ENCODE measurements at places on chromosomes 11 and 22.
A peak's percentile ranks its signal among the peaks of the same experiment; 100 is the strongest.

DNA sequence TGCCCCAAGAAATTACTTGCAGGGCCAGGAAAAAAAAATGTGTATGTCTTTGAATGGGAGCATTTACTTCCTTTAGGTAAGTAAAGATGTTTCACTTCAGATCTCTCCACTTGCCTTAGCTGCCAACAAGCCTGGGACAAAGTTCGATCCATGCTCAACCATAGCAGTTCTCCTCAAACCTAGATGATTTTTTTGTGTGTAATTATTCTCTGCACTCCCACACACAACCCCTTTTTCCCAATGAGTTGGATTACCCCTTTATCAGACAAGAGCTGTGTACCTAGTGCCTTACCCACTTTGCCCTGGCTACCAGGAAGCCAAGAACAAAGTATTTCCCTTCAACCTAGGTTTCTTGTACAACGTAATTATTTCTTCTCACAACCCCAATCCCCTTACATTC lies 35.6 kb downstream of the TPBGL start:
- no peak for DNase-seq

GRCh38 chr11:111788051-111788450 lies 21.9 kb upstream of the PPP2R1B start:
- DNase-seq: no peak

DNA sequence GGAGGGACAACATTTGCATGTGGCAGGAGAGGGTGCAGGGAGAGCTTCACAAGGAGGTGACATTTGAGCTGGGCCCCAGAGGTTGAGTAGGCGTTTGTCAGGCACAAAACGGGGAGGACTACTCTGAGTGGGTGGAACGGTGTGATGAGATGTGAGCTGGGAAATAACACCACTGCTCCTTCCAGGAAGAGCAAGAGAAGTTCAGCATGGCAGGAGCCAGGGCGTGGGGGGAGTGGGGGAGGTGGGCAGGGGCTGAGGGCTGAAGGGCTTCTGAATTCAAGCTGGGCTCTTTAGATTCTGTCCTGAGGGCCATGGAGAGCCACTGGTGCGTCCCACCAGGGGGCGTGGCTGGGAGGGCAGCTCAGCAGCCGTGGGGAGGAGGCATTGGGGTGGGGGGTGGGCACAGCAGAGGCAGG lies 54.2 kb downstream of the OTOG start:
- DNase-seq: no peak

- no peak for DNase-seq
Measured at GRCh38 chr11:61507012-61507768, 1.4 kb upstream of the LRRC10B start.

GRCh38 chr11:86606836-86607481 lies 65.5 kb downstream of the ME3 start:
- DNase-seq: no peak

GRCh38 chr11:124751741-124752470 lies at the start of gene VSIG2:
VSIG2 (minus strand) TSS chr11:124752255; CDS start chr11:124752137, 118 bp downstream.
- no peak for DNase-seq

DNA sequence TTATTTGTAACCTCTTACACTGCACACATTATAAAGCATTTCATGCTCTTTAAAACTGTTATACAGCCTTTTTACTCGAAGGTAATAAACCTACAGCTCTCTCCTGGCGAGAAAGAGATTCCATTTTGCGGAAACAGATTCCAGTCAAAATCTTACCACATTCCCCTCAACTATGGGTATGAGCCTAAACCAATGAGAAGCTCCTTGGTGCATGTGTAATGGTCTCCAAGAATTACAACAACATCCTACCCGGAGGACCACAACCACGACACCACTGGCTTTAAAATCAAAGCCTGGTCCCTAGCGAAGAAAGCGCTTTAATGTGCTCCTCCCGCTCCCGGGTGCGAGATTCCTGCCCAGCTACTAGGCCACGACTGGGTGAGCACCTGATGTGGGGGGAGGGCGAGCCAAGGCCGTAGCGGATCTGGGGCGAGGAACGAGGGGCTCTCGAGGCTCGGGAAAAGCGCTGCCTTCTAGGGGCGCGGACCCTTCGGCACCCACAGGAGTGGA lies 821 bp downstream of the CELF1 start:
- no peak for DNase-seq

- DNase-seq: no peak
Measured at GRCh38 chr11:31809541-31809856, 1.6 kb downstream of the PAX6 start.

GRCh38 chr22:26756675-26757293 lies 99.4 kb downstream of the MIAT start:
- DNase-seq: peak; percentile 33

DNA sequence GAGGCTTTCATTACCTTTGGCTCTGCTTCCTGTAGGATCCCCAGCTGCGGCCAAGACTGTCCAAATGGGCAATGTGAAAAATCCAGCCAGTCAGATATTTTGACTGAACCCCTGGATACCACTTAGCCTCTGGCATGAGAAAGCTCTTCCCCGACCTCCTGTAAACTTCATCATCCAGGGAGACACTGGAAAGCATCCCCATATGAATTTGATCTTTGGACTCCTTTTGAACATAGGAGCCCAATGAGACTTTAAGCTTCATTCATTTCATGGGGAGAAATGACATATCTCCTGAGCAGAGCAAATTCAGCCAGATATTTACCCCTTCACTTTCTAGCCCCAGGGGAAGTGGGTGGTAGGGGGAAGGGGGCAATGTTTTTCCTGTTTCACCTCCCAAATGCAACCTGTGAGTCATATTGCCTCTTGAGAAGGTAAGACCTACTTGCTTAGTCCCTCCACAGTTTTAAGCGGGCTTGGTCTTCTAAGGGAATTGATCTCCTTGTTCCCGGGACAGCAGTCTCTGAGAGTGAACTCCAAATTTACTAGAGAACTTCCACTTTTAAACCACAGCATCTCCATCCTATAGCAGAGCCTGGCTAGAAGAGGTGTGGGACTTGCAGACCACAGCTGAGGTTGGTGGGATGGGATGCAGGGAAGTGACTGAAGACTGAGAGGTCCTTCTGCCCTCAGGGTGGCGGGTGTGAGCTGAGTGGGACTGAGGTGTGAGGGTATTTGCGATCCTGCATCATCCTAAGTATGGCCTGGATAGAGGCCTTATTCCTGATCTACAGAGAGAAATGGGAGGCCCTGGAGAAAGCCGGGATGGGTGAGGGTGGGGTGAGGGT lies 20.3 kb upstream of the POU2AF1 start:
- no peak for DNase-seq

DNA sequence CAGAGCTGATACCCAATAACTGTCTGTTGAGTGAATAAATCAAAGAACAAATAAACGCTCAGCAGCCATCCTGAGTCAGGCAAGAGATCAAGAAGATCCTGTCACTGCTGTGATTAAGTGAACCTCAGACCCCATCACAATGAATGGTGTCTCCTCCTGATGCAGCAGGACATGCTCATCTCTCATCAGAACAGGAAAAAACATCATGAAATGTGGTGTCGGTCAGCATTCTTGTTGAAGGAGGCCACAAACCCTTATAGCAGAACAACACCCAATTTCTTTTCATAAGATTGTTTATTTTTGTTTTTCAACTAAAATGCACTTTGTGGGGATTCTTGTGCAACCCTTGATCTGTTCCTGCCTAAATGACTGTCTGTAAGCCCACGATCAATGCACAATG lies 60.3 kb downstream of the SYTL2 start:
- DNase-seq: no peak

DNA sequence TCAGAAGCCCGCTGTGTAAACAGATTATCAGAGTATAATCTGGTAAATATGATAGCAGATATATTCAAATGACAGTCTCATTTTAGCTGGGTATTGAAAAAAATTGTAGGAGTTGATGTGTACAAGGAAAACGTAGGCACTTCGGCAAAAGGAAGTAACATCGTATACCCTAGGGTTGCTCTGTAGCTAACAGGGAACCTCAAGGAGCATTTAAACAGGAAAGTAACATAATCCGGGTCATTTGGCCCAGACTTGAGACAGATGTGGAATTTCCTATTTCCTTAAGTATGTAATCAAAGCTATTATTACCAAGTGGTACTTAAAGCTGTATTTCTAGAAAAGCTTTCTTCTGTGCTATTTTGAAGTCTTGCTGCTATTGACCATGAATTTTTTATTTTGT lies 215.6 kb downstream of the DDX10 start:
- no peak for DNase-seq

- DNase-seq: no peak
Measured at GRCh38 chr22:38305471-38306448, 11.5 kb downstream of the CSNK1E start.

DNA sequence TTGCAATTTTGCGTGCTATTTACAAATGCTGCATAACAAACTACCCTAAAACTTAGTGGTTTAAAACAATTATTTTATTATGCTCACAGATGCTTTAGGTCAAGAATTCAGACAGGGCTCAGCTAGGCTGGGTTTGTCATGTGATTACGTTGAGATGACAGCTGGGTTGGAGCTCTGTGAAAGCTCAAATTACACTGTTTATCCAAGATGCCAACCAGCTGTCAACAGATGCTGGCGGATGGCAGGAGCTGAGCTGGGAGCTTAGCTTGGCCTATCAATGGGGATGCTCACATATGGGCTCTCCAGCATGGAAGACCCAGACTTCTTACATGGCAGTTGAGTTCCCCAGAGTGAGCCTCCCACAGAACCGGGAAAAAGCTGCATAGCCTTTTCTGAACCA lies 62.7 kb downstream of the STK33 start:
- DNase-seq: no peak

- no peak for DNase-seq
Measured at GRCh38 chr22:47165338-47166032, 403.0 kb downstream of the TBC1D22A start.

GRCh38 chr22:24826710-24827285 lies 20.8 kb downstream of the SGSM1 start:
- DNase-seq: no peak

DNA sequence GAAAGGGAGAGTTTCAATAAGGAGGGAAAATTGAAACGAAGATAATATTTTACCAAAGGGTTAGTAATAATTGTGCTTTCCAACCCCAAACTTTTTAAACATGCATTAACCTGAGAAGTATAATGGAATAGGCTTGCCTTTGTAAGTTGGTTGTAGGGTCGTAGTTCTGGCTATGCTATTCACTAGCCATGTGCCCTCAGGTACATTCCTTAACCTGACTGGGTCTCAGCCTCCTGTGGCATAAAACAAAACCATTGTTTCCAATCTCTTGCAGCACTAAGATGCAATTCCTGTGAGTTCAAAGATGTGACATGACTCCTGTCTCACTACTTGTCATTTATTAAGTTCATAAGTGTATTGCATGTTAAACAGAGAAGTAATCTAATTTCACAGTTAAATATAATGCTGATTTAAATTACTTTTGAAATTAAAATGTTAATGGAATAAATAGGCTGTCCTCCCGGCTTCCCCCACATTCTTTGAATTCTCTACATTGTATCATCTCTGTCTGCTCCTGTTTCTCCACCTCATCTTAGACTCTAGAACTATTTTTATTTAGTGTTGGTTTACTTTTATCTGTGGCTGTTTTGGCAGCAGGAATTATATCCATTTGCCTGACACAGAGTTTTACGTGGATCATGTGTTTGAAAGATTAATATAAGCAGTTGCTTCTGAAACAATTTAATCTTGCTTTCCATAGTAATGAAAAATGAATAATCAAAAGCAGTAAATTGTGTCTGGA lies 216.3 kb downstream of the FAT3 start:
- no peak for DNase-seq

DNA sequence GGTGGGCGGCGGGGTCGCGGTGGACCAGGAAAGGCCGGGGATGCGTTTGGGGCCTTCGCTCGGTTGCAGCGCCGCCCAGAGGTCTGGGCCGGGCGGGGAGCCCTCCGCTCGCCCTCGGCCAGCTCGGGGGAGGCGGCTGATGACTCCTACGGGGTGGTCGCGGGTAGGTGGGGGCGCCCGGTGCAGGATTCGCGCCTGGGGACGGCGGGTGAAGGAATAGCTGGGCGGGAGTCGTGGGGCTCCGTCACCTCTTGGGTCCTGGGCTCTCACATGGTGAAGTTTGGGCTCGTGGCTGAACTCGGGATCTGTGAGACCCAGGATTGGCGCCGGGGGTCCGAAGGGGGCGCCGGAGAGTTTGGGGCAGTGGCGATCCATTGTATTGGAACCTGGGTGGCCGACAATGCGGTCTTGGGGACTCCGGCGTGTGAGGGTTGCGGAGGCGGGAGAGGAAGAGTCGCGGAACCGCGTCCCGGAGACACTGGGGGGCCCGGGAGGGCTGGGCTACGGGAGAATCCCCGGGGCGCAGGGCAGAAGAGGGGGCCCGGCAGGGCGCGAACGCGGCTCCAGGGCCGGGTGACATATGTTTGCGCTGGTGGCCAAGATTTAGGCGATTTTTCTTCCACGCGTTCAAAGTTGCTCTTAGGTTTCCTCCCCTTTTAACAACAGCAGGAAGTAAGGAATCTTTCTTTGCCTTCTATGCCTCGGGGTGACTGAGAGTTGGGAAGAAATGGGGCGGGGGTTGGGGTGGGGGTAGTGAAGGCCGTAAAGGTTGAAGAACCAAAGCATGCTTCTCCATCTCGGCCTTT lies 935 bp downstream of the QSER1 start:
- DNase-seq: peak; percentile 32

DNA sequence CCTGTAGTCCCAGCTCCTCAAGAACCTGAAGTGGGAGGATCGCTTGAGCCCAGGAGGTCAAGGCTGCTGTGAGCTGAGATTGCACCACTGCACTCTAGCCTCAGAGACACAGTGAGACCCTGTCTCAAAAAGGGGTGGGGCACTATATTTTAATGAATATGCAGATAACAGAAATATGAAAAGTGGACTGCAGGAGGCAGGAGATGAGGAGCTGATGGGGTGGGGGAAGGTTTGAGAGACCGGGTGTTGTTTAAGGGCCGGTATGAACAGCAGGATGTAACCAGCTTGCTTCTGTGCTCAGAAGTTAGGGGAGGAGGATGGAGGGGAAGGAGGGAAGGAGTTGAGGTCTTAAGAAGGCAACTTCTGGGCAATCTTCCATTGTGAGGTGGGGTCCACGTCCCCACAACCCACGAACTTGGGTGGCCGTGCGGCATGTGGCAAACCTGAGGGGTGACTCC lies 1.3 kb upstream of the B4GALNT4 start:
- DNase-seq: no peak

DNA sequence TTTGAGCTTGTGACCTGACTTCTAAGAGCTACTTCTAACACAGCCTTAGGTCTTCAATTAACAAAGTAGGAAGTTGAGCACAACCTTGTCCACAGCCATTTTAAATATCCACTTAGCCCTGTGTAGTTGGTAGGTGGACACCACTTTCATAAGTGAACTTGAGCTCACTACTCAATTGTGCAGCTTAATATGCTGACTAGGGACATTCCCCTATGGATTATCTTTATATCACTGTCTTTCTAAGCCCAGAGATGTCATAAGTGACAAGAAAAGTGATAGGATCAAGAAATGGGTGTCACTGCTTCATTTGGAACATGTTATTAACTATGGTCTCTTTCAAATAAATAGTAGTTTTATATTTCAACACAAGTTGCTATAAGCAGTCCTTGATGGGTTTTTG lies 4.0 kb upstream of the ATP5MG start:
- DNase-seq: no peak

GRCh38 chr11:17386331-17387084 lies 2.0 kb downstream of the KCNJ11 start:
- DNase-seq: peak; percentile 32

GRCh38 chr11:17887779-17888178 lies 125.1 kb downstream of the SERGEF start:
- DNase-seq: no peak

GRCh38 chr11:115625502-115625901 lies 121.3 kb upstream of the CADM1 start:
- no peak for DNase-seq

Data from stimulated activated CD4-positive, alpha-beta T cell treated with anti-CD3 and anti-CD28 coated beads, Interleukin-1b, Interleukin-23, amount 100 ng/mL, for 24 hours (primary cell).